Stimulated activated CD4-positive, alpha-beta T cell treated with anti-CD3 and anti-CD28 coated beads, Interleukin-15, amount 100 ng/mL, for 1 hour (primary cell): ENCODE measurements at places on chromosomes 5 and 9.

GRCh38 chr5:6349387-6349786 lies 29.0 kb downstream of the MED10 start:
- no peak for DNase-seq

DNA sequence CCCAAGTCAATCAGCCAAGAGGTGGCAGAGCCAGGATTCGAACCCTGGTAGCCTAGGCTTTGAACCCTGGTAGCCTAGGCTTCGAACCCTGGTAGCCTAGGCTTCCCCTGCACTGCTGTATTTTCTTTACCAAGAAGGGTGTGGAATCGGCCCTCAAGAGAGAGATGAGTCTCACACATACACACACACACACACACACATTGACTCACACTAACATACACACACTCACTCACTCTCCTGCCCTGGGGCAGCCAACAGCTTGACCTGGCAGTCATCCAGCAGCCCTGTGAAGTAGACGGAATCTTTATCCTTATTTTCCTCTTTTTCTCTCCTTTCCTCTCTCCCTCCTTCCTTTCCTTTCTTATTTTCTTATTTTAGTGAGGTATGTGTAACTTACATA lies 55.4 kb upstream of the RPL26L1 start:
- no peak for DNase-seq

GRCh38 chr9:87167582-87167981 lies 220.3 kb upstream of the GAS1 start:
- DNase-seq: no peak

GRCh38 chr5:41345295-41345694 lies 132.0 kb upstream of the C6 start:
- DNase-seq: no peak

- DNase-seq: no peak
Observed at GRCh38 chr9:18849890-18850677, 182.9 kb downstream of the SAXO1 start.

DNA sequence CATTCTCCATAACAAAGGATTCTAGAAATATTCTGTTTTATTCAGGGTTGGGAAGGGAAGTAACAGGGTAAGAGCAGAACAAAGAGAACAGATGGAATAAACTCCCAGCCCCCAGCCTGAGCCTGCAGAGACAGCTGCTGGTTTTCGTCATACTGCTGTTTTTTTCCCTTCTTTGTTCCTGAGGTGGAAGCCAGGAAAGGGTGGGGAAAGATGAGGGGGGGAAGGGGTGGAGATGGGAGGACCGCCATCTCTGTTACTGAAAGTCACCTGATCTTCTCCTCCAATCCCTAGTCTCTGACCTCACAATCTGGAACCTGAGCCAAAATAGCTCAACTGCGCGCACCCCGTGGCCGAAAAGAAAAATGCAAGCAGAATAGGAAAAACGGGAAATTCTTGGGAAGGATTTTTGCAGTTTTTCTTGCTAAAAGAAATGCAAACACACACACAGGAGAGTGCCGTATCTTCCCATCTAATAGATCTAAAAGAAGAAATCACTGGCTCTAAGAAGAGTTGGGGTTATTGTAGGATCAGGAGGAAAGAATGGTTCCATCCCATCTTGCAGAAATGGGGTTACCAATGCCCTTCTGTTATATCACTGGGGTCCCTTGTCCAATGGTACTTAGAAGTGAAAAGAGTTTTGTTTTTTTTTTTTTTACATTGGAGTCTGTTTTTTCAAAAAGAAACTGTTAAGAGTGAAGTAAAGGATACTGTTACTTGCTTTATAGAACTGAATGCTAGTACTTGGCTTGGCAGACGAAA lies 57.9 kb downstream of the DIAPH1 start:
- no peak for DNase-seq

- DNase-seq: no peak
Observed at GRCh38 chr9:82613498-82613897, 449.4 kb downstream of the RASEF start.

DNA sequence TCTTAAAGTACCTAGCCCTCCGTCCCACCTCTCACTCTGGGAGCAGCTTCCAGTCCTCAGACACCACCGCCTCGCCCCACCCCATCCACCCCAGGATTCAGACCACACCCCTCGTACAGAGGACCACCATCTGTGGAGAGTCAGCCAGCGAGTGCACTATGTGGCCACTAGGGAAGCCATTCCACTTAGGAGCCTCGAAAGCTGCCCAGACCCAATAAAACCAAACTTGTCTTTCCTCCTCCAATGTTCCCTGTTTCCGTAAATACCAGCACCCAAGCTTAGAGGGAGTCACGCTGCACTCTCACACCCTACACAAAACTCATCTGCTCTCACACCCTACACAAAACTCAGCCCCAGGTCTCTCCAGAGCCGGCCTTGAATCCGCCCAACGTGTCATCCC lies 1.9 kb downstream of the GCNT4 start:
- no peak for DNase-seq

DNA sequence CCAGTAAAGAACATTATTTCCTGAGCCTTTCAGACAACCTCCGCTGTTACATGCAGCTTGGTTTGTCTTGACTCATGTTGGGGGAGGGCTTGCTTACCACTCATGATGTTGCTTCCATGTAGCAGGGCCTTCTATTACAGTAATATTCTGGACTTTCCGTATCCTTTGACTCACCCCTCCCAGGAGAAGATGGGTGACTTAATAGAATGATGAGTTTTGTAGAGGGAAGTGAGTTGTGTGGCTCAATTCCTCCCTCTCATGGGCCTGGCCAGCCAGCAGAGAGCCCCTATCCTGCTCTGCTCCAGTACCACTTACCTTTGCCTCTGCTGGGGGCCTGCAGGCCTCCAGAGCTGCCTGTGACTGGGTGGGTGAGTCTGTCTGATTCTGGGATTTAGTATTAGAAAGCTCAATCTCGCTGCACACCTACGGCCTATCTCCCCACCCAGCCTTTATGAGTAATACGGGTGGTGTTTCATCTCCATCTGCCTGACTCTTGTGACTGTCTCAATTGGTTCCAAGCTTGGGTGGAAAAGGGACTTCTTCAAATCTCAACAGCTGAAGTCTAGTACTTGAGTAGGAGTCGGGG lies 52.6 kb upstream of the KLF9 start:
- peak; percentile 7 for DNase-seq

DNA sequence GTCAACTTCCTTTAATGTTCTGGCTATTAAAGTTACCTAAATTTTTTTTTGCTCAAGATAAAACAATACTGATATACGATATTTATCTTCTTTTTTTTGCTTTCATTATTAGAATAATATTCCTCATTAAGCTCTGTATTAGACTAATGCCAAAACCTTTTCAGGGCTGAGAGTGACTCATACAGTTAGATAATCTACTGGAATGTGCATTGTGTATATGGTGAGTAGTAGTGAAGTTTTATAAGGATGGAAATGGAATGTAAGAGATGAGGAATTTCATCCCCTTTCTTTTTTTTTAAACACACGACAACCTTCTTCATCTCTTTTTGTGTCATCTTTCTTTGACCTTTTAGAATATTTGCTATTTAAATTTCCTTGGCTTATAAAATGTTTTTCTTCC lies 268.6 kb downstream of the ISL1 start:
- DNase-seq: no peak

GRCh38 chr5:179986328-179986727 lies 78.6 kb upstream of the TBC1D9B start:
- DNase-seq: no peak

DNA sequence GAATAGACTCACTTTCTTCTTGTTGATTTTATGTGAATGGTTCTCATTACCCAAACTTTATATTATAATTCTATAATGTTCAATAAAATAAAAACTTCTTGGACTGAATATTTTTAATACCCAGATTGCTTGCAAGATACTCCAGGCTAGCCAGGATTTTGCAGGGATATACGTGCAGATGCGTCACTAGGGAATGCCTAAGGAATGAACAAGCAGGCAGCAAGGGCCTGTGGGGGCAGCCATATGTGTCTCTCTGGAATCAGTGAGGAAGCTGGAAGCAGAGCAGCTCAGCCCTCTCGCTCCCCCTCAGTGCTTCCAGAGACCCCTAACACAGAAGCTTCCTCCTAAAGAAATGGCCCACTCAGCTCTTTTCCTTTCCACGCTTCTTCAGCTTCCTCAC lies 457.4 kb downstream of the CCDC171 start:
- no peak for DNase-seq

DNA sequence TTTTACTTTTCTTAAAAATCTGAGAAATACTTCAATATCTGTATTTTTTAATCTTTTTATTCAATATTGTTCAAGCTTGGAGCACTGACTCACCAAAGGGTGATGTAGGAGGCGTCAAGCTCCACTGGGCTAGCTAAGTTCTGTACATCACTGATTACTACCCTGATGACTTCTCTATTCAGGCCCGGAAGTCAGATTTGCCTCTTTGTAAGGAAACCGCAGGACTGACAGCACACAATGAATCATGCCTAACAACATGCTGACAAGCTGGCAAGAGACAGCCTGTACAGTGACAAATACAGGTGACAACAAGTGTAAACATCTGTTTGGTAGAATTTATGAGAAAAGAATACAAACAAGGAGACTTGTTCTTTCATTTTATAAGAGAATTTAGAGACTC lies 627.9 kb upstream of the RORB start:
- no peak for DNase-seq

- DNase-seq: peak; percentile 43
Observed at GRCh38 chr5:56693220-56693579, 122.1 kb upstream of the MAP3K1 start.

DNA sequence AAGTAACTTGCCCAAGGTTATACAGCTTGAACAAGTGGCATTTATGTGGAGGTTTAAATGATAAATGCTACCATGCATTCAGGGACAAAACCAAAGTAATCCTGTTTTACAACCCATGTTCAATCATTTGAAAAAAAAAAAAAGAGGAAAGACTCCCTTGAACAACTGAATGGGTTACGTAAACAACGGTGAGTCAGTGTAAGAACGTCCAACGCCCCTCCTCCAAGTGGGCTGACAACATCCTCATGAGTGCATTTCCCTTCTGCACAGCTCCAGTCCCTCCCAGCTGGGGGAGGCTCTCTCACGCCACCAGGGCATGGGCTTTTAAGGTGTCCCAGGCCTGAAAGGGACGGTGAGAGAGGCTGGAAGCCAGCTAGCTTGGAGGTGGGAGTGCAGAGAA lies 90.0 kb downstream of the PRRT1B start:
- peak; percentile 48 for DNase-seq

DNA sequence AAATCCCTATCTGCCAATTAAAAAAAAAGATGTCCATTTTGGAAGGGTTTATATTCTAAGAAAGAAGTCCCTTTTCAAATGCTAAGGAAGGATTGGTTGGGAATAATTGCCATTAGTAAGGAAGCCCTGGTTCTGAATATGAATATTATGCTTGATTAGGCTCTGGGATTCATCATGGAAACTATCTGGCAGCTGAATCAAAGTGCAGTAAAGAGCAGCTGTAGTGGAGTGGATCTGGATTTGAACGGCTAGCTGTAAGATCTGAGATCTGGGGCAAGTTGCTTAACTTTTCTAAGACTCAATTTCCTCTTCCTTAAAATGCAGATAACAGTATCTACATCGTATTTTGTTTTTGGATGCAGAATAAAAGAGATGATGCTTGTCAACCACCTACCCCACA lies 10.5 kb downstream of the IL12B start:
- DNase-seq: no peak

- DNase-seq: no peak
Observed at GRCh38 chr5:119398727-119399466, 43.1 kb downstream of the TNFAIP8 start.

- peak; percentile 29 for DNase-seq
Observed at GRCh38 chr5:135034236-135034962, 371 bp upstream of the PITX1 start.

- DNase-seq: no peak
Observed at GRCh38 chr5:2529371-2530092, 221.9 kb downstream of the IRX2 start.

DNA sequence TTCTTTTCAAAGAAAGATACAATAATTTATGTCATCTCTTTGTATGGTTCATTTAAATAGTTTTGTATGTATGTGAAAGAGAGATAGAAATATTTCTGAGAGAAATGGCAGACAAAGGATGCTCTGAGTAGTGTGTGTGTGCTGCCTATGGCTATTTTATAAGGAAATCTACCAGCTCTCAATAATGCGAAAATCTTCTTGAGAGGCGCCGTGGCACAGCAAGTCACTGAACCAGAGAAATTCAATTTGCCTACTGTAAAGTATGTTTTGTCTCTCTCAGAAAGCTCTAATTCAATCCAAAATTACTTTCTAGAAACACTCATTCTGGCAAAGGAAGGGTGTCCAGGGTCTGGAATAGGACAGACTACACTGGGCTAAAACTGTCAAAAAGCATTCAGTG lies 1981.1 kb downstream of the EFNA5 start:
- DNase-seq: no peak

DNA sequence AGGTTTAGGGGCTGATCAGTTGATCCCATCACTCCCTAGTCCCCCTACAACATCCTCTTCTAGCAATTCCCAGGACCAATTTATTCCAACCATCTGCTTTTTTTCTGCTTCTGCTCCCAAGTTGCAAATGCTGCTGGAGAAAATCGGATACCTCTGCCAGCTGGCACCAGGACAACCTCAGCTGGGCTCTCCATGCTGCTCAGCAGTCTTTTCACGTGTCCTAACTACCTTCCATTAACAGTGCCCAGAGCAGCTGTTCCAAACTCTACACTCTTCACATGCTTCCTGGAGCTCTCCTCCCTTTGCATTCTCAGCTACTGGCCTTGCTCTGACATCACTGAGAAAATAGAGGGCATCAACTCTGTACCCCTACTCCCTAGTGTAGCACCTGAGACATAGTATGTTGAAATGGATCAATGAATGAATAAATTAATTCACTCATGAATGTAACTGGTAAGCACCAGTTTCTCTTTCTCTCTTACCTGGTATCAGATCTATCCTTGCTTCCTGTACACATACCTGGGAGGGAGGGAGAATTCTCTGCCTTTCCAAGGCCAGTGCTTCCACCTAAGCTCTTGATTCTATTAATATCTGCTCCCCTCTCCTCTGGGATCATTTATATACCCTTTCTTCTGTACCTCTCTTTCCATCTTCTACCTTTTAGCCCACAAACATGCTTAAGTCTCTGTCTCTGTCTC lies 191.0 kb downstream of the RAB3C start:
- DNase-seq: no peak

GRCh38 chr5:62450259-62450658 lies 37.7 kb downstream of the IPO11 start:
- DNase-seq: no peak

GRCh38 chr5:17373814-17374556 lies 124.0 kb upstream of the TAF11L2 start:
- no peak for DNase-seq

DNA sequence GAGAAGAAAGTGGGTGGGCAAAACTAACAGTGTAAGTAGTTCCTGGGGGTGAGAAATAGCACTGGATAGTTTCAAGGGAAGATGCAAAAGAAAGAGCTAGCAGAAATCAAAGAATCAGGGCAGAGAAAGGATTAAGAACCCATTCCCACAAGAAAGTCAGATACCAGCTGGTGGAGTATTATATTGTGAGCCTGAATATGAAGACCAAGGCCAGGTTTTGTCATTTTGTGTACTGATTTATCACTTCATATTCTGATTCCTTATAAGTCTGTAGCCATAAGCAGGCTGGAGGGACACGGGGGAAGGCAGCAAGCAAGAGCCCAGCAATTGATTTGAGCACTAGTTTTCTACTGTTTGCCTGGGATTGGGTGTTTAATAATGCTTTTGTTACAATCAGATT lies 80.2 kb downstream of the FREM1 start:
- DNase-seq: no peak
